Vein endothelial cell (primary cell): ENCODE measurements at places on chromosomes 3 and 15. TPM values are rescaled to one million over a fixed set of nuclear protein-coding genes. Genes with fewer than 3 reads are reported as not detected.

TUSC7 gene
- total RNA-seq: not detected in 2 replicates

MOBP gene
- 0.19 and 0.65 TPM in 2 replicates for total RNA-seq

HGD gene
- 0.19 TPM in 1 of 2 replicates, not detected in the other for total RNA-seq

COL6A5 gene
- not detected in 2 replicates for total RNA-seq

AHSG gene
- total RNA-seq: not detected in 2 replicates

CRYGS gene
- 1.3 TPM in 2 replicates for total RNA-seq

PCOLCE2 gene
- total RNA-seq: 0.19 TPM in 1 of 2 replicates, not detected in the other

ZBBX gene
- total RNA-seq: under 0.01 TPM in 1 of 2 replicates, not detected in the other

CYP19A1 gene
- total RNA-seq: not detected in 2 replicates

CCDC39 gene
- 0.10 TPM in 1 of 2 replicates, not detected in the other for total RNA-seq

APPL1 gene
- total RNA-seq: 43.2 and 45.4 TPM in 2 replicates

LRRC3B gene
- not detected in 2 replicates for total RNA-seq

TRIM59 gene
- total RNA-seq: 19.9 and 26.4 TPM in 2 replicates

ACKR4 gene
- total RNA-seq: 1.7 and 2.9 TPM in 2 replicates

GABRB3 gene
- total RNA-seq: 0.76 TPM in 1 of 2 replicates, not detected in the other

AGTR1 gene
- 0.10 TPM in 1 of 2 replicates, not detected in the other for total RNA-seq

MLF1 gene
- 7.5 and 7.9 TPM in 2 replicates for total RNA-seq

SAMMSON gene
- total RNA-seq: not detected in 2 replicates

PTPRG gene
- 45.4 and 47.4 TPM in 2 replicates for total RNA-seq

KBTBD12 gene
- not detected in 2 replicates for total RNA-seq

TTLL13 gene
- total RNA-seq: 0.38 TPM in 1 of 2 replicates, not detected in the other

GLDN gene
- not detected in 2 replicates for total RNA-seq

CDC25A gene
- 12.4 and 20.9 TPM in 2 replicates for total RNA-seq

EIF4G1 gene
- total RNA-seq: 309 and 376 TPM in 2 replicates

WWTR1 gene
- total RNA-seq: 393 and 506 TPM in 2 replicates

FGF12 gene
- total RNA-seq: 1.6 and 2.9 TPM in 2 replicates

C3orf22 gene
- not detected in 2 replicates for total RNA-seq

CTXND1 gene
- total RNA-seq: not detected in 2 replicates

TAGLN3 gene
- total RNA-seq: not detected in 2 replicates

GRAMD1C gene
- total RNA-seq: 26.8 and 43.2 TPM in 2 replicates

HES1 gene
- 48.1 and 64.3 TPM in 2 replicates for total RNA-seq

RBSN gene
- 23.2 and 26.7 TPM in 2 replicates for total RNA-seq

CCR8 gene
- total RNA-seq: not detected in 2 replicates

HACD2 gene
- 16.3 and 20.8 TPM in 2 replicates for total RNA-seq

GOLGA8R gene
- total RNA-seq: 0.57 and 2.3 TPM in 2 replicates

FOXB1 gene
- not detected in 2 replicates for total RNA-seq

RYR3 gene
- total RNA-seq: under 0.01 TPM in 1 of 2 replicates, not detected in the other

PRR20G gene
- total RNA-seq: not detected in 2 replicates

EAF1 gene
- 31.6 and 41.2 TPM in 2 replicates for total RNA-seq

TMEM108 gene
- total RNA-seq: 0.10 and 0.33 TPM in 2 replicates

CPNE9 gene
- total RNA-seq: not detected in 2 replicates

SLC7A14 gene
- total RNA-seq: 1.1 and 2.0 TPM in 2 replicates

MESP2 gene
- 0.19 TPM in 1 of 2 replicates, not detected in the other for total RNA-seq
